ENCODE measurements at places on chromosomes 5 and 9.

GRCh38 chr5:91301106-91301846 lies 81.8 kb downstream of the ARRDC3 start:
- DNase-seq: no peak

DNA sequence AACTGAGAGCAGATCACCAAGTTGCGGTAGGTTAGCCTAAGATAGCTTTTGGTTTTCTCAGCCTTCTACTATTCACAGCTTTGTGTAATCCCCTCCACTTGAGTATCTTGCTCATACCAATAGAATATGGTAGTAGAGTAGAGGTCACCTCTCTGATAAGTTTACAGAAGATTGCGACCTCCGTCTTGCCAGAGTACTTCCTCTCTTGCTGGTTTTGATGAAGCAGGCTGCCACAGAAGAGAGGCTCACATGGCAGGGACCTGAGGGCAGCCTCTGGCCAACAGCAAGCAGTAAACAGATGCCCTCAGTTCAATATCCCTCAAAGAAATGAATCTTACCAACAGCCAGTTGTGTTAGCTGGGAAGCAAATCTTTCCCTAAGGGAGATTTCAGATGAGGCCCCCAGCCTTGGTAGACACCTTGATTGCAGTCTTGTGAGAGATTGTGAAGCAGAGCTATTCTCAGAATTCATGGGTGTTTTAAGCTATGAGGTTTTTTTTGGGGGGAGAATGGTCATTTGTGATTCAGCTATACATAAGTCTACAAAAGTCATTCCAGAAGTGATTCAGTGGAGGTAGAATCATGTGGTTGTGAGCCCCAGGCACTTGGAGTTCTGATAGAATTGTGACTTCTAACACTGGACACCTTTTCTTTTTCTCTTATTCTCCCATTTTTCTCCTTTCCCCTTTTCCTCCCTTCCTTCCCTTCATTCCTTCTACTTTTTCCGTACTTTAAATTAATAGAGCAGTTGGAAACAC lies 22.7 kb upstream of the CDKN2B start:
- DNase-seq: no peak

DNA sequence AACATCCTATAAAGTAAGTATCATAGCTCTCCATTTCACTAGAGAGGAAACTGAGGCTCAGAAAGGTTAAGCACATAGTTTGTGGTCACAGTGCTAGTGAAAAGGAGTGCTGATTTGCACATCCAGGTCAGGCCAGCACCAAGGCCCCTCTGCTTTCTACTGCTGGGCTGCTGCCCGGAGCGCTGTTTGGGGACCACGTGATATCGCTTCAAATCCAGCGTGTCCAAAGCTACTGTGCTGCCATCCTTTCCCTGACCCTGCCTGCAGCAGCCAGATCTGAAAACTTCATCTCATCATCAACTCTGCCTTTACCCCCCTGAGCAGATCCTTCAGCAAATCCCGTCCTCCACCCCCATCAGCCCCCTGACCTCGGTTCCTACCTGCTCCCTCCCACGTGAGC lies 40.7 kb upstream of the AKNA start:
- DNase-seq: no peak

- no peak for DNase-seq
Measured at GRCh38 chr5:151679421-151680155, 7.1 kb downstream of the SPARC start.

- DNase-seq: no peak
Measured at GRCh38 chr9:438066-438465, 223.4 kb downstream of the DOCK8 start.

GRCh38 chr5:174303437-174304045 lies 258.0 kb downstream of the NSG2 start:
- DNase-seq: no peak

- no peak for DNase-seq
Measured at GRCh38 chr9:120616966-120617935, 37.3 kb upstream of the CDK5RAP2 start.

DNA sequence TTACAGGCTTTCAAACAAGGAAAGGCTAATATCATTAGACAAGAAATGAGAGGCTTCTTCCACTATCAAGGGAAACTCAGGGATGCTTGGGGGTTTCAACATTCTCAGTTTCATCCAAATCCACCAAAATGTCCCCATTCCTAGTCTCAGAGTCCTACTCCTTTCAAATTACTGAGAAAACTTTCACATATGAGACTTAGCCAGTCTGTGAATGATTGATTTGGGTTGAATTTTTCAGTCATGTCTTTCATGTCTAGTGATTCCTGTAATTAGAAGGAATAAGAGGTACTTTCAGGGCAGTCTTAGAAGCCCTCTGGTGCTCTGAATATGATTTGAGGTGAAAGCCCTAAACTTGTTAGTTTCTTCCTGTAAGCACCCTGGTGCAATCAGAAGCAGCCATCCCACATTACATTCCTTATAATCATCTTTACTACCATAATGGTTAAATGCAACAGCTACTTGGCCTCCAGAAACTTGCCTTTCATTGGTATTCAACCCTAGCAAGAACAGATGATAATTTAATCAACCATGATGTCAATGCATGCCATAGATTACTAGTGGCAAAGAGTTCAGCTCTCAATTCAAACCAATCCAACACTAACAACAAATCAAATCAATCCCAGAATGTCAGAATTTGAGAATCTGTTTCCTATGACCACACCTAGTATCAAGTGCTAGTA lies 50.7 kb upstream of the RIC1 start:
- no peak for DNase-seq

DNA sequence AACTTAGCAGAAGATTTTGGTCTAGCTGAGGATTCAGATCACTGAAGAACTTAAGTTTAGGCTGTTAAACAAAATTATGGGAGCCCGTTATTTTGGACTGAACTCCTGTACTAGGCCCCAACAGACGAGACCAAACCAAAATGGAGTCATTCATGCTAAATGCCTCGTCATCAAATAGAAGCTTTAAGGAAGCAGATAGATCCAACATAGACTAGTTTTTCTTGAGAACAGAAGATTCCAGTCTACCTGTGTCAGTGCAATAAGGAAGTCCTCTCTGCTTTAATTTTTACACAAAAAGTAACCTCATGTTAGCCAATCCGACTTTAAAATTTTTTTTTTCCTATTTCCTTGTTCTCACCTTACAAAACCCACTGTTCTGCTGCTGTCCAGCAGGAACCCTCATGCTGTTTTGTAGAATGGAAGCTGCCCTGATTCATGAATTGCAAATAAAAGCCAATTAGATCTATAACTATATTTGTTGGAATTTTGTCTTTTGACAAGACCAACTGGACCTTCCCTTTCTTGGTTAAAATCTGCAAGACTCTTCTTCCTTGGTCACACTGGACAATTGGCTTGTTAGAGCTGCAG lies 29.0 kb upstream of the GOLM1 start:
- no peak for DNase-seq

DNA sequence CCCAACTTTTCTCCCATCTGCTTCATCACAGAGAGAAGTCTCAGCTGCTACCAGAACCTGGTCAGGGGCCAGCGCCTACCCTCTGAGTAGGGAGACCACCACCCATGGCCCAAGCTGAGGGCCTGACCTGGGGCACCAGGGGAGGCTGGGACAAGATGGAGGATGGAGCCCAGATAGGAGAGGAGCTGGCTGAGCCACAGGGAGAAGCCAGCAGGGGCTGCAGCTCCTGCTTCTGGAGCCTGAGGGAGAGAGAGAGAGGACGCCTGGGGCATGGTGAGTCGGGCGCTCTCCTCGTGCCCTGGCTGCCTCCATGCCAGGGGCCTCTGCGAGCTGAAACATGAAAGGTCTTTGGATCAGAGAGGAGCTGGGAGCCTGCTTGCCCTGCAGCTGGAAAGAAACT lies 1.4 kb upstream of the FOXI1 start:
- no peak for DNase-seq
